Ascending aorta (tissue), 2 donors: ENCODE measurements at places on chromosomes 1 and 21. TPM values are rescaled to one million over a fixed set of nuclear protein-coding genes. Genes with fewer than 3 reads are reported as not detected.

The BRINP3 gene
- total RNA-seq, result 1.5 TPM

DNA sequence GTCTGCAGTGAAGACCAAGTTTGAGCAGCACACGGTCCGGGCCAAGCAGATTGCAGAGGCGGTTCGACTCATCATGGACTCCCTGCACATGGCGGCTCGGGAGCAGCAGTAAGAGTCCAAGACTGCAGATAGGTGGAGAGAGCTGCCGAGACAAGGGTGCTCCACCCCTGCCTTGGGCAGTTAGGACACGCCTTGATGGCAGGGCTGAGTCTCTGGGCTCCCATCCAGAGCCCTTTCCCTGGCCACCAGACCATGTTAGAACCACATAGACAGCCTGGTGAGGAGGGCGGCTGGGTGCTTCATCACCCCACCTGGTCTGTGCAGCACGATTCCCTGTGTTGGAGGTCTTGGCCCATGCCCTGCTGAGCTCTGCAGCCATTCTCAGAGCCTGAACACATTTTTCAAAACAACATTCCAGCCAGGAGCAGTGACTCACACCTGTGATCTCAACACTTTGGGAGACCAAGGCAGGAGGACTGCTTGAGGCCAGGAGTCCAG, 17.3 kb upstream of the MIIP start:
- no peaks in the 10 kb centered on the region for H3K4me1 ChIP-seq
- no peaks in the 10 kb centered on the region for H3K27me3 ChIP-seq
- H3K4me3 ChIP-seq, result no peak overlapping the region
- H3K36me3 ChIP-seq, result peaks cover 94% of the 10 kb centered on the region
- DNase-seq, result no peak
- no peak overlapping the region for H3K27ac ChIP-seq

DNA sequence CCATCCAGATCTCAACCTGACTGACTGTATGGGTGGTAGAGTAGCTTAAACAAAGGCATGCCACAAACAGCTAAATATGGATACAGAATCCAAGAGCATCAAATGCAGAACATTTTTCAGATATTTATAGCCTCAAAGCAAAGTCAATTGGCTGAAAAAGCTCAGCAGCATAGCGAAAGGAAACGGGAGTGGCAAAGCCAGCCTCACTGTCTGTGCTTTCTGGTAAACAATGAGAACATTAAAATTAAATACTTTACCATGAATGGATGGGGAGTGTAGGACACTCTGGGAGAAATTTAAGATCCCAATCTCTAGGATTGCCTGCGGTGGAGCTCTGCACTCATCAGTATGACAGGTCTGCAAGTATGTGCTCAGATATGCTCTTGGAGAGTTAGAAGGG, 4.4 kb downstream of the RASAL2 start:
- peak overlapping the region; percentile 46 for H3K27ac ChIP-seq
- peaks cover 5% of the 10 kb centered on the region for H3K4me1 ChIP-seq
- H3K27me3 ChIP-seq, result no peaks in the 10 kb centered on the region

- no peaks in the 10 kb centered on the region for H3K36me3 ChIP-seq
- H3K27ac ChIP-seq, result no peak overlapping the region
- no peak for DNase-seq
- H3K4me1 ChIP-seq, result no peaks in the 10 kb centered on the region
Measured at GRCh38 chr1:196355206-196355786, 252.9 kb downstream of the KCNT2 start.

GRCh38 chr1:107877092-107877491, 87.9 kb downstream of the VAV3 start:
- H3K4me1 ChIP-seq, result no peaks in the 10 kb centered on the region
- no peak overlapping the region for H3K27ac ChIP-seq
- H3K27me3 ChIP-seq, result no peaks in the 10 kb centered on the region
- no peak overlapping the region for H3K4me3 ChIP-seq
- no peak for DNase-seq
- no peaks in the 10 kb centered on the region for H3K36me3 ChIP-seq

- DNase-seq, result no peak
- H3K27ac ChIP-seq, result no peak overlapping the region
- no peak overlapping the region for H3K4me3 ChIP-seq
- no peaks in the 10 kb centered on the region for H3K4me1 ChIP-seq
- H3K27me3 ChIP-seq, result no peaks in the 10 kb centered on the region
- H3K36me3 ChIP-seq, result no peaks in the 10 kb centered on the region
Measured at GRCh38 chr1:75079538-75080290, 54.5 kb upstream of the LHX8 start.

DNA sequence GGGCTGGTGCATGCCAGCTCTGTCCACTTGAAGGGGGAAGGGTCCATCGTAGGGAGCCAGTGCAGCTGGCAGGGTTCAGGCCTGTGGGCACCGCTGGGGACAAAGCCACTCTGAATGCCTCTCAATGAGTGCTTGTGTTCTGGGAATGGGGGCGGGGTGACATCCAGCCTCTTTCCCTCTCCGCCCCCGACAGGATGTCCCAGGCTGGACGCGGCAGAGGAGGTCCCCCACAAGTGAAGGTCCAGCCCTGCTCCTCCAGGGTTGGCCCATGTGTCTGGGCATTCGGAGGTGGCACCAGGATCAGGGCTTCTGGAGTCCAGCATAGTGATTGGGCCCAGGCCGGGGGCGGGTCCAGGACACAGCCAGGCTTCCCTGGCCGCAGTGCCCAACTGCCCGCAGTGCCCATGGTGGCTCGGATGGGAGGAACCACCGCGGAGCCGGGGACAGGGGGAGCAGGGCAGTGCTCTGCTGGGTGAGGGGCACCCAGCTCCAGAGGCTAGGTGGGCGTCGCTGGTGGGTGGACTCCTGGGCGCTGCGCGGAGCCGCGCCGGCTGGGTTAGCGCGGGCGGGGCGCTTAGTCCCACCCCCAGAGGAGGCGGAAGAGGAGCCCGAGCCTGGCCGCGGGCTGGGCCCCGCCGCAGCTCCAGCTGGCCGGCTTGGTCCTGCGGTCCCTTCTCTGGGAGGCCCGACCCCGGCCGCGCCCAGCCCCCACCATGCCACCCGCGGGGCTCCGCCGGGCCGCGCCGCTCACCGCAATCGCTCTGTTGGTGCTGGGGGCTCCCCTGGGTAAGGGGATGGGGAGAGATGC, at the start of gene SHISA4:
TSS of gene SHISA4 (plus strand) at position 617 of the 808 bp plus-strand sequence. CDS start at position 714, 97 bp downstream.
- no peaks in the 10 kb centered on the region for H3K36me3 ChIP-seq
- no peaks in the 10 kb centered on the region for H3K27me3 ChIP-seq
- peak within 1 kb of the TSS; percentile 87 for H3K27ac ChIP-seq
- DNase-seq, result peak; percentile 77
- H3K4me1 ChIP-seq, result peaks cover 30% of the 10 kb centered on the region

GRCh38 chr21:42809577-42810475, 69.5 kb downstream of the WDR4 start:
- no peaks in the 10 kb centered on the region for H3K4me1 ChIP-seq
- no peak overlapping the region for H3K4me3 ChIP-seq
- no peak overlapping the region for H3K27ac ChIP-seq
- no peak for DNase-seq
- H3K27me3 ChIP-seq, result no peaks in the 10 kb centered on the region

GRCh38 chr1:145751491-145752037, 32.3 kb downstream of the CD160 start:
- no peak for DNase-seq
- peaks cover 7% of the 10 kb centered on the region for H3K4me1 ChIP-seq
- H3K4me3 ChIP-seq, result no peak overlapping the region
- no peaks in the 10 kb centered on the region for H3K27me3 ChIP-seq
- H3K36me3 ChIP-seq, result peaks cover 72% of the 10 kb centered on the region
- peak overlapping the region; percentile 50 for H3K27ac ChIP-seq

DNA sequence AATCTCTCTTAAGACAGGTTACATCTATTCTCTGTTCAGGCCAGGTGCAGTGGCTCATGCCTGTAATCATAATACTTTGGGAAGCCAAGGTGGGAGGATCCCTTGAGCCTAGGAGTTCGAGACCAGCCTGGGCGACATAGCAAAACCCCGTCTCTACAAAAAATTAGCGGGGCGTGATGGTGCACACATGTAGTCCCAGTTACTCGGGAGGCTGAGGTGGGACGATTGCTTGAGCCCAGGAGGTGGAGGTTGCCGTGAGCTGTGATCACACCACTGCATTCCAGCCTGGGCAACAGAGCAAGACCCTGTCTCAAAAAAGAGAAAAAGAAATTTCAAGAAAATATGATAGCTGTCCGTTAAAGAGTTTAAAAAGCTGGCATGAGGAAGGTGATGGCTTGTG, 43.0 kb downstream of the UBE4B start:
- peak overlapping the region; percentile 42 for H3K27ac ChIP-seq
- no peaks in the 10 kb centered on the region for H3K27me3 ChIP-seq
- peaks cover 14% of the 10 kb centered on the region for H3K4me1 ChIP-seq

DNA sequence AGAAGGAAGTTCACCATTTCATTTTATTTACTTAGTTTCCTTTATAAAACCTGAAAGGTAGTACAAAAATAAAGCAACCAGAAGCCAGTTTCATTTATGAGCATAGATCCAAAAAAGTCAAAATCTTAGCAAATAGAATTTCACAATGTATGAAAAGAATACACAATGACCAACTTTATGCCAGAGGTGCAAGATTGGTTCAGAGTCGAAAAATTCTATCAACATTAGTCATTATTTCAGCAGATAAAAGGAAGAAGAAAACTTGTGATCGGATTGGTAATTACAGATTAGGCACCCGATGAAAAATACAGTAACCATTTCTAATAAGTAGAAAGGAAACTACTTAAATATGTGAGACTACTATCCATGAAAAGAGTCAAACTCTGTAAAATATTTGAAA, 89.1 kb downstream of the ITSN1 start:
- no peaks in the 10 kb centered on the region for H3K27me3 ChIP-seq
- no peaks in the 10 kb centered on the region for H3K4me1 ChIP-seq
- H3K36me3 ChIP-seq, result peaks cover 14% of the 10 kb centered on the region
- H3K27ac ChIP-seq, result no peak overlapping the region
- no peak overlapping the region for H3K4me3 ChIP-seq
